ENCODE measurements at places on chromosomes 1 and 21. TPM values are rescaled to one million over a fixed set of nuclear protein-coding genes. Genes with fewer than 3 reads are reported as not detected.

PLA2G2F gene
- not detected for total RNA-seq

FOXD3 gene
- 0.22 TPM for total RNA-seq

ARTN gene
- total RNA-seq, result not detected

GJA5 gene
- 26.3 TPM for total RNA-seq

DNA sequence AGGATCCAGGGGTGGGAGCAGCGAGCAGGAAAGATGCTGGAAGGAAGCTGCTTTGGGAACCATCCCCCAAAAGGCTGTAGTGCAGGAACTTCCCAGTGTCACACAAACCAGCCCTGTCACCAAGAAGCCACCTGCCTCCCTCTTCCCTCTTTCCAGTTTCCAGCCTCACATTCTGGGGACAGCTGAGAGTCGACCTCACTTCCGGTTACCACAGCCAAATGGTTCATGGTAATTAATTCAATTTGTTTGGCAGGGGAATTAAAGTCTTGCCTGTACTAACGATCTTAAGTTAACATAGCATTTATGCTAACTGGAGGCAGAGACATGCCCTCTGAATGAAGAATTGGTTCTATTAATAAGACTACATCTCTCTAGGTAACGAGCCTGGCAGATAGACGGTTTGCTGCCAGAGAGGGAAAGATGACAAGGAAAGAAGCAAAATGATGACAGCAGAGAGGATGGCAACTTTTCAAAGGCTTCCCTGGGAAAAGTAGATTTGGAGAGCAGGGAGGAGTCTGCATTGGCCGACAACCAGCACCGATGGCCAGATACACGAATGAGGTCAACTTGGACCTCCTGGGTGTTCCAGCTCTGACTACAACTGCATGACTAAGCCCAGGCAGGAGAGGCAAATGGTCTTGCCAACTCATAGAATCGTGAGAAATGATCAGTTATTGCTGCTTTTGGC, 64.1 kb downstream of the TMCO4 start:
- DNase-seq, result peak; percentile 77

DNA sequence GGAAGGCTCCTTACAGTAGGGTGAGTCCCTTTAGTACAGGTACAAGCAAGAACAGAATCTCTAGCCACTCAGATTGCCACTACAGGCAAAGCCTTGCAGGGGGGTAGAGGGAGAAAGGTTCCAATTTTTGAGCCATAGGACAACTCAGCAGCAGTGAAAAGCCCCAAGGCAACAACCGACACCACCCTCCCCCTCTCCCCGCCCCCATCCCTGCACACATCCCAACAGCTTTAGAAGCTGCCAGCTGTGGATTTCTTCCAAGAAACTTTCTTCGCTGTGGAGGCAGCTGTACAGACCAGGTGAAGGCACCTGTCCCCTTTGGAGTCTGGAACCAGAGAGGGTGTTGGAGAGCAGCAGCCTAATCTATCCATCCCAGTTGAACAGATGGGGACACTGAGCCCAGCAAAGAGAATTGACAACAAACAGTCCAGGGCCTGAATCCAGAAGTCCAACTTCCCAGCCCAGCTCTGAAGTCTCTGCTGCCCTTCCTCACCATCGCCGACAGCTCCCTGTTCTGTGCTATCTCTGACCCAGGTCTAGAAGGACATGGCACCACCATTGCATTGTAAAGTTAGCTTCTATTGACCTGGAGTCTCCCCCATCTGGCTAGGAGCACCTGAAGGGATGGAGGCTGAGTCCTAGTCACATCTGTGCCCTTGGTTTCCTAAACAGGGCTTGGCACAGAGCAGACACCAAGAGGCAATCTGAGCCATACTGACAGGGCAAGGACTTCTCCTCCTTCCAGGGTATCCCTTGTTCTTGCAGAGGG, 2.2 kb downstream of the TENT5B start:
- DNase-seq, result no peak

GRCh38 chr21:32413697-32414578, 1.4 kb downstream of the EVA1C start:
- no peak for DNase-seq

DNA sequence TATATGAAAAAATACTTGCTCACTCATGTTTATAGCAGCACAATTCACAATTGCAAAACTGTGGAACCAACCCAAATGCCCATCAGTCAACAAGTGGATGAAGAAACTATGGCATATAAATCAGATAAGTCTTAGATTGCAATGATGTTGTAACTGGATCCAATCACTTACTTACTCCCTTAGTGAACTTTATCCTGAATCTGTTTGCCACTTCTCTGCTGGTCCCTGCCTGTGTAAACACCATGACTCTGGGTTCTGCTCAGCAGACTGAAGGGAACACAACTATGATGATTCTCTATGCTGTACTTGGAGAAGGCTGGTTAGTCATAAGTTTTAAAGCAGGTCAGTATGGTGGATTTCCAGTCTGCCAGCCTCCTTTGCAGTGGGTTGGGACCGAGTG, 391.2 kb downstream of the RWDD3 start:
- no peak for DNase-seq

DNA sequence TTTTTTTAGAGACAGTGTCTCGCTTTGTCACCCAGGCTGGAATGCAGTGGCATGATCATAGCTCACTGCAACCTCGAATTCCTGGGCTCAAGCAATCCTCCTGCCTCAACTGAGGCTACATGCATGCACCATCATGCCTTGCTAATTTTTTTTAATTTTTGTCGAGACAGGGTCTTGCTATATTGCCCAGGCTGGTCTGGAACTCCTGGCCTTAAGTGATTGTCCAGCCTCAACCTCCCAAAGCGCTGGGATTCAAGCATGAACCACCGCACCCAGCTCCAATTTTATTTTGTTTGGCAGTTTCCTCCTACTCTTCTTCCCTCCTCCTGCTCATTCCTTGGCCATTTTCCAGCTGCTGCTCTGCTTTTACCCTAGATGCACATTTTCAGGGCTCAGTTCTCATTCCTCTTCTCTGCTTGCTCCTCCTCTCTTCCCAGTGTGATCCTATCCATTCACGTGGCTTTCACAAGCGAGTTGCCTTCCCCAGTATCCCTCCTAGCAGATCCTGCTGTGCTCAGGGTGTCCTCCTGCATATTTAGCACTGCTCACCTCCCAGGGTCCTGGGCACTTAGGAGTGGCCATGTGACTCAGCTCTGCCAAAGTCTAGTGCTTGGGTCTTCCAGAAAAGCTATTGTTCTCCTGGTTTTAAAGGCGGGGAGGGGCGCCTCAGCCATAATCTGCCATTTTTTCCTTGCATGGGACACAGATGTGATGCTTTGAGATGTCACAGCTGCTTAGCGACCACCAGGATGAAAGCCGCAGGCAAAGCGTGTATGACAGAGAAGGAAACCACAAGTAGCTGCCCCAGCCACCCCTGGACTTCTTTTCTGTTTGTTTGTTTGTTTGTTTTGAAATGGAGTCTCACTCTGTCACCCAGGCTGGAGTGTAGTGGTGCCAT, 33.7 kb downstream of the PSEN2 start:
- DNase-seq, result peak; percentile 40

DNA sequence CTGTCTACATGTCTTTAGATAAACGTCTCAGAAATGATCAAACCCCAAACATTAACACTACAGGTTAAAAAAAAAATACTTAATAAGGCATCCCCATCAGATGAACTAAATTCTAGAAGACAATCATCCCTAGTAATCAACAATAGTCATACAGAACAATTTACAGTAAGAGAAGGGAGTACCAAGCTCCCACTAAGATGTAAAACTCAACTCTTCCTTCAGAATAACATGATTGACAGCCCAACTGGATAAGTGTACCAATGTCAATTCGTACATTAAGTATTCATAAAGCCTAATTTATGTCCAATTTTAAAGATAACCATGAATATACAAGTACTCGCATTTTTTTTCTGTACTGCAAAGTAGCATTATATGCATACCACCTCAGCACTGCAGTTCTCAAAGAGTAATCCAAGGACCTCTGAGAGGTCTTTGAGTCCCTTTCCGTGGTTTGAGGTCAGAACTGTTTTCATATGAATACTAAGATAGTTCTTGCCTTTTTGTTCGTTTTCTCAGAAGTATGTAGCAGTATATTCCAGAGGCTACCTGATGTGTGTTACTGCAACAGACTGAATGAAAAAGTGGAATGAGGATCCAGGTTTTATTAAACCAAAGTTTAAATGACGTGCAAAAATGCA, 6.6 kb downstream of the SCAF4 start:
- DNase-seq, result no peak

DNA sequence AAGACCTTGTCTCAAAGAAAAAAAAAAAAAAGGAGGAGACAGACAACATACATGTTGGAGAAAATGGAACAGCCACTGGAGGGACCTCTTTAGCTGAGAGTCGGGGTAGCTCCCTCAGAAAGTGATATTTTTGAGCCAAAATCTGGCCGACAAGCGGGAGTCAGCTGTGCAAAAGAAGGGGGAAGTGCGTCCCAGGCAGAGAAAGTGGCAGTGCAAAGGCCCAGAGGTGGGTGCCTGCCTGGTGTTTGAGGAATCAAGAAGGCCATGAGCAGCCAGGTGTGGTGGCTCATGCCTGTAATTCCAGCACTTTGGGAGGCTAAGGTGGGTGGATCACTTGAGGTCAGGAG, 6.1 kb upstream of the CROCC start:
- no peak for DNase-seq

GRCh38 chr1:4081806-4082711, 182.0 kb upstream of the C1orf174 start:
- no peak for DNase-seq

GRCh38 chr1:3417082-3417739, 37.3 kb upstream of the ARHGEF16 start:
- no peak for DNase-seq

DNA sequence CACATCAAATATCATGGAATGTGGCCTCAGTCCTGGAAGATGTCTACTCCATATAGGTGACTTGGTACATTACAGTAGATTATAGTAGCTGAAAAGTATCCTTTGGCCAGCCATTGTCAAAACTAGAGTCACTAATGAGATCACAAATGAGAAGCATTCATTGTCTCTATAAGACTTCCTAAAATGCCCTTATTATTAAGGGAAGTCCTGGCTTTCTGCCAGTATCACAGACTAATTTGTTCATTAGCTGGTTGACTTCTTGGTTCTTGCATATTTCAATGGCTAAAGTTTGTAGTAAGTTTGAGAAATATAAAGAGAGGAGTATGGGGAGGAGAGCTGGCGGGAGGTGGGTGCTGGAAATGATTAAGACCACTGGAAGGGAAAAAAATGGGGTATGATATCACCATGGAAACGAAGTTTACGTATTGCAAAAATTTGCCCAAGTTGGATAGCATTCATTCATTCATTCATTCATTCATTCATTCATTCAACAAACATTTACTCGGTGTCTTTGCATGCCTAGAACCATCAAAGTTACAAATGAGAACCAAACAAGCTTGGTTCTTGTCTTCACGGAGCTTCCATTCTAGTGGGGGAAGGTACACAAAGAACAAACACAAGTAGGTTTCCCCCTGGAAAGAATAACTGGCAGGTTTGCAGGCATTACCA, 11.7 kb upstream of the B3GALNT2 start:
- DNase-seq, result no peak

- DNase-seq, result peak; percentile 48
Observed at GRCh38 chr1:42456754-42457089, 379 bp downstream of the PPCS start.

DNA sequence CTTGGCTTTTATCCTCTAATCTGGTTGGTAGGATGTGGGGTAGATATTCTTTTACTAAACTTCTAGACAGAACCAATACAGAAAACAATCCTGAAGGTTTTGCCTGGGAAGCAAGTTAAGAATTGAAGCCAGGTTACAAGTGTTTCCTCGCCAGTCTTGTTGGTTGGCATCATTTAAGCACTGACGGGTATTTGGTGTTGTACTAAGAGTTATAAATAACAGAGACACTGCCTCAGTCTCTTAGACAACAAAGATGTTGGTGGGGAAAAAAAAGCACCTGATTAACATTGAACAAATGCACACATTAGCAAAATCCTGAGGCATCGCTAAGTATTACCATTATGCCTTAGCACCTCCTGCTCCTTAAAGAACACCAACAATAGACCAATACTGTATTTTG, 272.2 kb downstream of the BRINP2 start:
- DNase-seq, result no peak

Measured in heart left ventricle (tissue), 16 donors.